ENCODE measurements at places on chromosomes 2 and 18.

DNA sequence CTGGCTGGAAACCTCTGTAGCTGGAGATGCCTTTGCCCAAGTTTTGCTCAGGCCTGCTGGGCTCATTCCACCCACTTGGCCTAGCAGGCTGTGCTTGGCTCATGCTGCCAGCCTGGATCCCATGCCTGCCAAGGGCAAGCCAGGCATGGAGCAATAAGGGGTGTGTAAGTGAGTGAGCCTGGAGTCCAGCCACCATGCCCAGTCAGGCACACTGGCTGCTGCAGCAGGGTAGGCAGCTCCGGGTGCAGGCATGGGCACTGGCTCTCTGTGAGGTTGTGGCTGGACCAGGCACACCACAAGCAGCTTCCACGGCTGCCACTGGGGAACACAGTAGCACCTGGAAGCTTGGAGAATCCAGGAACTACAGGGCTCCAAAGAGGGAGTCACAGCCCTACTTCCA lies 147.7 kb upstream of the HS6ST1 start:
- no peak for DNase-seq

DNA sequence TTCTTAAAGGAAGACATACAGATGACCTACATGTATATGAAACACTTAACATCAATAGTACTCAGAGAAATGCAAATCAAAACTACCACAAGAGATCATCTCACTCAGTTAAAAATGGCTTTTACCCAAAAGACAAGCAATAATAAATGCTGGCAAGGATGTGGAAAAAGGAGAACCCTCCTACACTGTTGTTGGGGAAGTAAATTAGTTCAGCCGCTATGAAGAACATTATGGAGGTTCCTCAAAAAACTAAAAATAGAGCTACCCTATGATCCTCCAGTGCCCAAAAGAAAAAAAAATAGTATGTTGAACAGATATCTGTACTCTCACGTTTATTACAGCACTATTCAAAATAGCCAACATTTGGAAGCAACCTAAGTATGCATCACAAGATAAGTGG lies 1579.4 kb upstream of the TMEFF2 start:
- DNase-seq, result no peak

- DNase-seq, result no peak
Measured at GRCh38 chr2:3954261-3954660, 250.9 kb downstream of the DCDC2C start.

GRCh38 chr2:212135739-212136138 lies 402.9 kb downstream of the ERBB4 start:
- DNase-seq, result no peak

DNA sequence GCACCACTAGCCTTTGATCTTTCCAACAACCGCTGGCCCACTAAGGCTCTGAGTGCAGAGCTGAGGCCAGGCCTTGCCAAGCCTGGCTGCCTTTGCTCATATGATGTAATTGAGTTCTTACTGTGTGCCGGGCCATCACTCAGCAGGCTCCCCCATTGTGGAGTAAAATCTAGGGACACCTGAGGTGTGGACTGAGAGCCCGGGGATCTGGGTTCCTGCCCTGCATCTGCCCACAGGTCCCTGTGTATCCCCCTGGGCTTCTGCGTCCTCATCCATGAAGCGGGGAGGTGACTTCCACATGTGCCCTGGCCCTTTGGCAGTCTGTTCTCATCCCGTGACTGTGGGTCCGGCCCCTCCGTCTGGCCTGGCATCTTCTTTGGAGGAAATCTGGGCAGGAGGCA lies 33.8 kb downstream of the GREB1 start:
- no peak for DNase-seq
